ENCODE measurements at places on chromosomes 2 and 18.

GRCh38 chr2:196234672-196235071 lies 63.3 kb upstream of the STK17B start:
- no peak for DNase-seq

- no peak for DNase-seq
These were observed 23.5 kb downstream of the ELP2 start for GRCh38 chr18:36153203-36153602.

DNA sequence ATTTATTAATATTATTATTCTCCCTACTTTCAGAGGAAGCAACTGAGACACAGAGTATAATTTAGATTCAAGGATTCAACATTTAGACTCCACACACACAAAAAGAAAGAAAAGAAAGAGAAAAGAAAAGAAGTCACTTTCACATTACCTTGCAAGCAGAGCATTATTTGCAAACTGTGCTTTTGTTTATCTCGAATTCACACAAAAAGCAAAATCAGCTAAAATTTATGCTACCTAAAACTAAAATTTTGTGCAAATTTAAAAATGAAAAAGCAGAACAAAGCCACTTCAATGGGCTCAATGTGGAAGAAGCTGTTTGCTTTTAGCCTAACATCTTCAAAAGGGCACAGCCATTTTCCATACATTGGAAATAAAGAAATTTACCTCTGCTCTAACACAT lies 1282.7 kb upstream of the GYPC start:
- no peak for DNase-seq

DNA sequence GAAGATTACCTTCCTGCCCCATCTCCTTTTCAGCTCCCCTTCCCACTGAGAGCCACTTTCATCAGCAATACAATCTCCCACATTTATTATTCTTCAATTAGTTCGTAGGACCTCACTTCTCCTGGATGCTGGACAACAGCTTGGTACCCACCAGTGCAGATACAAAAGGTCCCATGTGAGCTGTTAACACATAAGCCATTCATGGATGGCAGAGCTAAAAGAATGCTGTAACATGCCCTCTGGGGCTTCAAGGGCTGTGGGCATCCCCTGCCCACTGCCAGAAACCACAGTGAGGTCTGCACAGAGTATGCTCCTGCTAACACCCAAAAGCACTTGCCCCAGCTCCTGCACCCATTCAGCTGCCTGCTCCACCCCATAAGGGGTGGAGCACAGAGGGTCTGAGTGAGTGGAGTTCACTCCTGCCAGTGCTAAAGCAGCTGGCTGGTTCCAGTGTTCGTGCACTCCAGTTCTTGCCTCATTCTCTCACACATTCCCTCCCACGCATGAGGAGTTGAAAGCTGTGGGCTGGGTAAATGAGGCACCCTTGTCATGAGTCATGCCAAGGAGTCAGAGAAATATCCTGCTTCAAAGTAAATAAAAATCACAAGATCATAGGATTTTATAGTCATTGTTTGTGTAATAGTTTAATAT lies 305.9 kb upstream of the TMEFF2 start:
- DNase-seq, result no peak

DNA sequence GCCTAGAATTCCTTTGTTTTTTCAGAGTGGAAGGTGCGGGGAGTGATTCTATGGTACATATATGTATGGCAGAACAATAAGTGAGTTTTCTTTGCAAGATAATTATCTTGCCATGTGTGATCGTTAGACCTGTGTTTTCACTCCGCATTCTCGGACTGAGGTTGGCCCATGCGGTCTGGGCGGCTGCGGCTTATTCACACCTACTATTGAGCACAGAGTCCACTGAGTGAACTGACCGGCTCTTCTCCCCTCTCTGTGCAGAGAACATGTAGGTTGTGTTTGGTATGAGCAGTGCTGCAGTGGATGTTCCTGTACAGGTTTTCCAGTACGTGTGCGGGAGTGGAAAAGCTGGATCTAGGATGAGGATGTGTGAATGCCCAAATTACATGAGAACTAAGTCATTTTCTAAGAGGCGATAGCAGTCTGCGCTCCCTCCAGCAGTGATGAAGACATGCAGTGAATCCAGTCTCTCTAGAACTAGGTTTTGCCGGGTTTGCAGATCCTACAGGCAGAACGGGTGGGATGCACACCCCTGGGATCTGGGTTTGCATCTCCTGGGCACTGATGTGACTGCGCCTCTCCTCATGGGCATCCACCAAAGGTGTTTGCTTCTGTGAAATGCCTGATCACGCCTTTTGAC lies 27.1 kb downstream of the MTERF4 start:
- no peak for DNase-seq

DNA sequence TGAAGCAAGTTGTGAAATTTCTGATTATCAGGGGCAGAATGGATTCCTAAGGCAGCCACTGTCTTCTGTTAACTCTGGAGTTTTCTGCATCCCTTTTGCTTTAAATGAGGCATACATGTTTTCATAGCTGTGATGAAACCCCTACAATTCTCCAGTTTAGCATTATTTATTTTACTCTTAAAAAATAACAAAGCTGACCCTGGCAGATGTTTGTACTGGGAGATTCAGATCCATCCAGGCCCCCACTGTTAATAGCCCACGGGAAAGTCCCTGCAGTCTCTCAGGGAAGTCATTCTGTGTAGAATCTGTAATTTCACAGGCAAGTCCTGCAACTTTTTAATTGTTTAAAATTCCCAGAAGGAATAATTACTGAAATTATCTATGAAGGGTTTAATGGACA lies 353 bp upstream of the SULT1C4 start:
- DNase-seq, result no peak

DNA sequence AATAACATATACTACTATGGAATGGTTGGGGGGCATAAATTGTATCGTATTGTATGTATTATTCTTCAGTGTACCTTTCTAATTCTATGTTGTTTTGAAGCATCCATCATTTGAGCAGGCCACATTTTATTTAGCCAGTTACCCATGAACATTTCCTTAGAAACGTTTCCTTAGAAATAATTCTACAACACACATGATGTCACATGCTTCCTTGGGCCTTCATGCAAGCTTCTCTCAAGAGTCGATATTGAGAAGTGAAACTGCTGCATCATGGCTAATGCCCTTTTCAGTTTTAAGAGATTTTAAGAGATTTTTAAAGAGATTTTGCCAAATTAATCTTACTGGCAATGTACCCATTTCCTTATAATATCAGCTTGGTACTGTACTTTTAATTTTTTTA lies 63.9 kb downstream of the ALPK2 start:
- no peak for DNase-seq
